GM12892 (cell line): ENCODE measurements at places on chromosomes 11 and 22.

- DNase-seq = no peak
Measured at GRCh38 chr11:92455210-92455790, 230.7 kb downstream of the FAT3 start.

DNA sequence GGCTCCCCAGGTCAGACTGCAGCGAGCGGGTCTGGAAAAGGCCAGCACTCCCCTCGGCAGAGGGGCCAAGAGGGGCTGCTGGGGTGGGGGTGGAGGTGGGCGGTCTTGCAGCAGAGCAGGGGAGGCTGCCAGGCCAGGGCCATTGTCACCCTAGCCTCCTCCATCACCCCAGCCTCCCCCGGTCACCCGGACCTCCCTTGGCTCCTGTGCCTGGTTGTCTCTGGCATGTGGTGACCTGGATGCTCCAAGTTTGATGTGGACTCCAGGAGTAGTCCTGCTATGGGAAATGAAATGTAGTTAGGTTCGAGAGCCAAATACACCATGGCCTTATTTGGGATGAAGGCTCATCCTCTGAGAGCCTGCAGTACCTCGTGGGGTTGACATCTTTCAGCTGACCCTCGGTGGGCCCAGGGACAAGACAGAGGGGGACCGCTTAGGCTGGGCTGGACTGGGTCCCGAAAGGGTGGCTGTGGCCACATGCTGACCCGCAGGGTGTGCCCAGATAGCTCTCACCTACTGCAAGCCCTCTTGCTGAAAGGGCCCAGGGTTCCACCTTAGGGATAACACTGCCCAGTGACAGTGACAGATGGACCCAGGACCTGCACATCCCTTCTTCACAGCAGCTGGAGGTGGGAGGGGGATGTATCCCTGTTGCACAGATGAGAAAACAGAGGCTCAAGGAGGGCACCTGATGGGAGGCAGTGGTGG is 24.1 kb downstream of the MRGPRD start:
- no peak for DNase-seq

DNA sequence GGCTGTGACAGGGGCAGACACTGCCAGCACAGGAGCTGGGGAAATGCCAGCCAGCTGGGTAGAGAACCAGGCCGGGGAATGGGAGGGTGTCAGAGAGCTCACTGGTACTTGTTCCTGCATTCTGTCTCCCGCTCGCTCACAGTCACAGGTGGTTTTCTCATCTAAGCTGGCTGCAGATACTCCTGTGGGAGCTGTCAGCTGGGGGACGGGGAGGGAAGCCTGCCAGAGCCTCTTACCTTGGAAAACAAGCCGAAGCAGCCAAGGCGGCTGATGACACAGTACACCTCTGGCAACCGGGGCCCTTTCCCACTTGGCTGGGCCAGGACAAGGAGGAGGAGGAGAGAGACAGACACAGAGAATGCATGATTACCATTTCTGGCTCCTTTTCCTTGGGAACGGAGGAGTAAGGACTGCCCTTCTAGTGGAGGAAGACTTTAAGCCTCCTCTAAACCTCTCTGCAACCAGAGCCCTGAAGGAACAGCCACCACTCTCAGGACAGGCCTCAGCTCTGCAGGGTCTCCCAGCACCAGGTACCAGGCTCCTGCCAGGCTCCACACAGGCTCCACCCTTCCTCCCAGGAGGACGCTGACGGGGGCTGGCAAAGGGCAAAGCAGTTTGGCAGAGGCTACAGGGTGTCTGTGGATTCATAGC is 25.1 kb downstream of the RPL27A start:
- no peak for DNase-seq

- no peak for DNase-seq
Measured at GRCh38 chr11:82636615-82637014, 97.0 kb downstream of the FAM181B start.

GRCh38 chr11:107702723-107703122 is 9.1 kb downstream of the SLN start:
- no peak for DNase-seq

DNA sequence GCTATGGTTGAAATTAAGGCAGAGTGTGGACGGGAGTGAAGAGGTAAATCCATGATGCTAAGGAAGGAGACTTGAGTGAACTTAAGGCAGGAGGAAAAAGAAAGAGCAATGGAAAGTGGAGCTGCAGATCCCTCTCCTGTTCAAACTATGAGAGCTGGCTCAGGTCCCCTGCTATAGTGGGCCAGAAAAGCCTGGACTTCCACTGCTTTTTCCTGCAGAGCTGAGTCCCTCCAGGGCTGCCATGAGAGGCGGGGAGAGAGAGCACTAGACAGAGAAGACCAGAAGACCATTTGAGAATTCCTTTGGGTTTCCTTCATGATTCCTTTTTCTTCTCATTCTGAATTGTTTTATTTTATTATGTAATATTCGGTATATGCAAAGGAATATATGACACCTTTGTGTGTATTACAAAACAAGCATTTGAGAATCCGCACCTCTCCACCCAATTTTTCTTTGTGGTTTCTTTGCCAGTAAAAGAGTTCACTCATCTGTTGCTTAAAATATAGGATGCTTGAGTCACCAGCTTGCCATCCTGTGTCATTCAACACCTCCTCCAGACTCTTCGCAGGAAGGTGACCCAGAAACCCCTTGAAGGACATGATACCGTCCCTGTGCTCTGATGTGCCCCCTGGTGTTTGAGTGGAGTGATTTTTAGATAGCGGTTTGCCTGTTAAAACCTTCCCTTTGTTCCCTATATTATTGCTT is 24.4 kb downstream of the SREBF2 start:
- DNase-seq = peak; percentile 47

- DNase-seq = no peak
Measured at GRCh38 chr22:41480397-41480735, 11.4 kb downstream of the ACO2 start.

- DNase-seq = no peak
Measured at GRCh38 chr22:19892925-19893324, 38.3 kb upstream of the GNB1L start.

DNA sequence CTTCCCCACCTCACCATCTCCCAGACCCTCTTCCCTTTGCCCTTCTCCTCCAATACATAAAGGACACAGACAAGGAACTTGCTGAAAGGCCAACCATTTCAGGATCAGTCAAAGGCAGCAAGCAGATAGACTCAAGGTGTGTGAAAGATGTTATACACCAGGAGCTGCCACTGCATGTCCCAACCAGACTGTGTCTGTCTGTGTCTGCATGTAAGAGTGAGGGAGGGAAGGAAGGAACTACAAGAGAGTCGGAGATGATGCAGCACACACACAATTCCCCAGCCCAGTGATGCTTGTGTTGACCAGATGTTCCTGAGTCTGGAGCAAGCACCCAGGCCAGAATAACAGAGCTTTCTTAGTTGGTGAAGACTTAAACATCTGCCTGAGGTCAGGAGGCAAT is 58.2 kb downstream of the TIMP3 start:
- DNase-seq = no peak

DNA sequence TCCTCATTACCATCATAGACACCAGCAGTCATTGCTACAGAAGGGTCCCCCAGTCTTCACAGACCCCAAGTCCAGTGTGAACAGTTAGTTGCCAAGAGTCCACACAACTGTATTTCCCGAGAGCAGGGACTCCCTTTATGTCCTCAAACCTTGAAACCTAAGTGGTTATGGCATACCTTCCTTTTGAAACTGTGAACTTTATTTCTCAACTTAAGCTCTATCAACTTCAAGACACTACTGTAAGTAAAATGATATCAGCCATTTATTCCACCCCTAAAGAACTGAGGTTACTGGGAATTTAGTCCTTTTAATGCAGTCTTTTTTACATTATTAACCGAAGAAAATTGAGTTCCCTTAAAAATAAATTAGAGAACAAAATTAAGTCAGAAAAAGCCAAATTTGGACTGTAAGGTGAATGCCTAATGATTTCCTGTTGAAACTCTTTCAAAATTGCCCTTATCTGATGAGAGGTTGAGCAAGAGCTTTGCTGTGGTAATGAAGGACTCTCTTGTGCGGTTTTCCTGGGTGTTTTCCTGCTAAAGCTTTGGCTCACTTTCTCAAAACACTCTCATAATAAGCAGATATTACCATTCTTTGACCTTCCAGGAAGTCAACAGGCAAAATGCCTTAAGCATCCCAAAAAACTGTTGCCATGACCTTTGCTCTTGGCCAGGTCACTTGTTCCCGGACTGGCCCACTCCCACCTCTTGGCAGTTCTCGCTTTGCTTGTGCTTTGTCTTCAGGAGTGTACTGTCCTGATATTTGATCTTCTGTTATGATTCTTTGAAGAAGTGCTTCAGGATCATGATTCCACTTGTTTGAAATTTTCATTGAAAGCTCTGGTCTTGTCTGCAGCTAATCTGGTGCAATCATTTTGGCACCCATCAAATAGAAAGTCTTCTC is 765.4 kb upstream of the ANO3 start:
- no peak for DNase-seq

DNA sequence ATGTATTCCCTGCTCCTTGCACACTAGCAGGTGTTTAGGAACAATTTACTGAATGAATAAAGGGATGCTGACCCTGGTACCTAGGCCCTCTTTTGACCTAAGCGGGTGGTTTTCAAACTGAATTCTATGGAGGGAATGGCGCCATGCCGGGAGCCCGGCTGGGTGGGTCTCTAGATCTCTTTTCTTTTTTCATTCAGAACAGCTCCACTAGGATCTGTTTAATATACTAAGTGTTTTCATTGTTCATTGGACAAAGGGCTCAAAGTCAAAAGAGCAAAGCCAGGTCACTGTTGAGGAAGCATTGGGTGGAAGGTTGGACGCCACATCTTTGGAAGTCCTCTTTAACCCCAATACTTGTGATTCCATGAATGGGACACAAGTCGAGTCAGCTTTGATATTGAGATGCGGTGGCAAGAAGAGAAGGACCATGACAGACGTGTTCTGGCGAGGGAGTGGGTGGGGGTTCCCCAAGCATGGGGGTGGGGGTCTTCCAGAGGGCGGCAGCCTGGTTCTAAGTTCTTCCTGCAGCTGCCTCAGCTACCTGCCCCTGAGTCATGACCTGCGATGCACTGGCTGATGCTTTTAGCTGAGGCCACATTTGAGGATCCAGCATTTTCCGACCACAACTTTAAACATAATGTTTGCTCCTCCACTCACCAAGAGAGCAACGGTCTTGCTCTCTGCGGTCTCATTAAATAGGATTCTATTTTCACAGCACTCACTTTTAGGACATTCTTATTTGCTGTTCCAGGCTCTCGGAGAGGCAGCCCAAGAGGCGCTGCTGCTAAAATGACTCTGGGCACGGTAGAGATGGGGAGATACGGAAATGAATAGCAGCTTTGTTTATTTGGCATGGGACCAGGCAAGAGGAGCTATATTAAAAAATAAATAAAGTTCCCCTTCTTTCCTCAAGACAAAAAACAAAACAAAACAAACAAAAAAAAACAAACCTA is 100.6 kb downstream of the FBXO7 start:
- no peak for DNase-seq

DNA sequence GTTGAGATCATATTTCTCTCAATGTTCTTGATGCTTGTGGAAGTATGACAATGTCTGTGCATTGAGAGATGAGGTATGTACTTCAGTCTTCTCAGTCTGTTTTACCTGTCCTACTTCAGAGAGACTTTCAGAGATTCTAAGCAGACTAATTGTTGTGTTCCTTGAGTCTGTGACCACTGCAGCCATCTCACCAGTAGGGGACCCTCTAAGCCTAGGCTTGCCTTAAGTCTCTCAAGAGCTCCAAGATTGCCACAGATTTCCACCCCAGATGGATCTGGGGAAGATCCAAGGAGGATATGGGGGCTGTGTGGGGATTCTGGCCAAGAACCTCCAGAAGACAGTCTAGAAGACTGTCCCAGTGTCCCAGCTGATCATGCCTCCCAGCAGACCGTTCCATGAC is 179.9 kb upstream of the PLET1 start:
- DNase-seq = no peak
